ENCODE measurements at places on chromosomes 1 and 21. TPM values are rescaled to one million over a fixed set of nuclear protein-coding genes. Genes with fewer than 3 reads are reported as not detected.

GRCh38 chr1:160370561-160371345 is 3.9 kb downstream of the NHLH1 start:
- no peak for DNase-seq

GRCh38 chr21:38661889-38662568 is 143.7 kb upstream of the ETS2 start:
- DNase-seq, result no peak

DNA sequence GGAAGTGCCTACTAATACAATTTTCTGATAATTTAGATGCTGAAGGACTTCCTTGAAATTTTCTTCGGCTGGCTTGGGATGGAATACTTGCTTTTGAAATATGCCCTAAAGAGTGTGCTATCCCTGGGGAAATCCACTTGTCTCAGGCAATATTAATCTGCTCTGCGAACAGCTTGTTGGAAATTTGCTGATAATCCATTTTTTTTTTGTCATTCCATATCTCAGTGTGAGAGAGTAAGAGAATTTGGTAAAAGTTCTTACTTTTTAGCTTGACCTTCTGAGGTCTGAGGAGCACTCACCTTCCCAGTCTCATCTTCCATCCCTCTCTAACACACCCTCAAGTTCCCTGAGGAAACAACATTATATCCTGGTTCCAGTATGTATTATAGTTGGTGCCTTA is 36.8 kb downstream of the DNAJC6 start:
- no peak for DNase-seq

DNA sequence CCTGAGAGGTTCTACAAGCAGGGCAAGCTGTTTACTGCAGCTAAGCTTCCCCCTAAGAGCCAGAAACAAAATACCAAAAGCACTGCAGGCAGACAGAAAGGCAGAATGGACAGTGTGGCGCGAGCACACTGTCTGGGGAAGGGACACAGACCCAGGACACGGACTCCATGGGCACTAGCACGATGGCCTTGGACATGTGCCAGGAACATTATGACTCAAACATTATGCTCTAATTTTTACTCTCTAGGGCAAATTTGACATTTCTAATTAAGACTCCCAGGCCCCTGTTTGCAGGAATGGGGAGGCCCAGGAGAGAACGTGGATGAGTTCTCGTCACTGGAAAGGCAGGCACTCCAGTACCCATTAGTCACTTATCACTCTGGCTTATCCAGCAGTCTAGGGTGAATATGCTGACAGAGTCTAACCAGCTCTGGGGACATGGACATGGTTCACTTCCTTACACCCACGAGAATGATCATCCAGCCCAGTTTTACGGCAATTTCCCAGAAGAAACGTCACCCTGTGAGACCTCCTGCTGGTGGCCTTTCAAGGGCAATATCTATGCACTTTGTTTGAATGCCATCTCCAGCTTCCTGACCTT is 45.1 kb downstream of the CAPN8 start:
- DNase-seq, result no peak

DNA sequence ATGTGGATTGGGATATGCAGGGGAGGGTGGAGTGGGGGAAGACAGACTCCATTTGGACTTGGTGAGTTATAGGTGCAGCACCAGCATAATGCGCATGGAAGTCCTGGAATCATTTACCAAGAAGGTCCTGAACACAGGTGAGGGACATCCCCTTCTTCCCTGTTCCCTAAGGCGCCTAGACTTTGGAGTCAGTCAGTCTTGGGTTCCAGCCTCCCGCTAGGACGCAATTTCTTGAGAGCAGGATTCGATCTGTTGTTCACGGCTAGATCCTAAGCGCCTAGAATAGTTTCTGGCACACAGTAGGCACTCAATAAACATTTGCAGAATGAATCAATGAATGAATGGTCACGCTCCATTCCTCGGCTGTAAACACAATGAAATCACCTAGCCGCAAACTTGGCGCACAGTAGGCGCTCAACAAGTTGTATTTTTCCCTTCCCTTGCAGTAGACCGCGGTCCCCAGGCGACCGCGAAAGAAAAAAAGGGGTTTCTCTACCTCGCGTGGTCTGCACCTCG is 1.0 kb upstream of the AK4 start:
- no peak for DNase-seq

DNA sequence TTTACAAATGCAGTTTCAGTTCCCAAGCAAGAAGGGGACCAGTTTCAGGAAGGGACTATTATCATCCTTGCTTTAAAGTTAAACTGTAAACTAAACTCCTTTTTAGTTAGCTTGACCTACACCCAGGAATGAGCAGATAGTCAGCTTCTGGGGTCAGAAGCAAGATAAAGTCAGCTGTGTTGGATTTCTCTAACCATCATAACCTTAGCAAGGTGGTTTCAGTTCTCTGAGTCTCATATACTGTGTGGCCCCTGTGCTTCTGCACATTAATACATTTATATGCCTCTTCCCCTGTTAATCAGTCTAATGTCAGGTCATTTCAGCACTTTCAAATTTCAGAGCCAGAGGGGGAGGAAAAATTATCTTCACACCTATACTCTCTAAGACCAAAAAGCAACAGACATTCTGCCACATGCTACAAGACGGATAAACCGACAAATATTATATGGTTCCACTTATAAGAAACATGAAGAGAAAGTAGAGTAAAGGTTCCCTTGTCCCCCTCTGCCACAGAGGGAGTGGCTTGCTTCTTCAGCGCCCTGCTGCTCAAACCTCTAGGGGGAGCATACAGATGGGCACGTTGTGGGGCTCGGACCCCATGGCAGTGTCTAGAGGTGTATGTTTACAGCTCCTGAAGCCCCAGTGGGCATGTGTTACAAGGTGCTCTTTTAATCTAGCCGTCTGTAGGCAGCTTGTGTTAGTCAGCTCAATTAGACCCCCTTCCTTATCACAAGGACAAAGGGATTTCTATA is 89.1 kb downstream of the SMYD3 start:
- DNase-seq, result no peak

- DNase-seq, result no peak
Observed at GRCh38 chr1:5781079-5781478, 211.1 kb downstream of the NPHP4 start.

DNA sequence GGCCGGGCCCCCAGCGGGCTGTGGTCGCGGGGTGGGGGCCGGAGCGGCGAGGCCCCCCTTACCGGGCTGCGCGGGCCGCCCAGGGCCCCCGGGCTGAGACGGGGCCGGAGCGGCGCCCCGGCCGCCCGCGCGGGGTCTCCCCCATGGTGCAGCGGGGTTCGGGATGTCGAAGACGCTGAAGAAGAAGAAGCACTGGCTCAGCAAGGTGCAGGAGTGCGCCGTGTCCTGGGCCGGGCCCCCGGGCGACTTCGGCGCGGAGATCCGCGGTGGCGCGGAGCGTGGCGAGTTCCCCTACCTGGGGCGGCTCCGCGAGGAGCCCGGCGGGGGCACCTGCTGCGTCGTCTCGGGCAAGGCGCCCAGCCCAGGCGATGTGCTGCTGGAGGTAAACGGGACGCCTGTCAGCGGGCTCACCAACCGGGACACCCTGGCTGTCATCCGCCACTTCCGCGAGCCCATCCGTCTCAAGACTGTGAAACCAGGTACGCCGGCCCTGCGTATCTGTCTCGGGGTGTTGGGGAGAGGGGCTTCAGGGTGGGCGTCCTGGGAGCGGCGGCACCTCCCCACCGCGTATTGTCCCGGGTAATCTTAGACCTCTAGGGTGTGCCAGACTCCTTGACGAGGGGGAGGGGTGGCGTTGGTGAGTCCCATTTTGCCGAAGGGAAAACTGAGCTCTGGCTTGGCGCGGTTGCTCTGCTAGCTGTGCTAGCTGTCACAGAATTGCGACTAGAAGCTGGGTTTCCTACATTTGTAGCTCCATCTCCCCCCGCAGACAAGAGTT is 745 bp downstream of the MAGI3 start:
- peak; percentile 43 for DNase-seq

- no peak for DNase-seq
Observed at GRCh38 chr1:66386712-66387111, 147.2 kb upstream of the SGIP1 start.

DNA sequence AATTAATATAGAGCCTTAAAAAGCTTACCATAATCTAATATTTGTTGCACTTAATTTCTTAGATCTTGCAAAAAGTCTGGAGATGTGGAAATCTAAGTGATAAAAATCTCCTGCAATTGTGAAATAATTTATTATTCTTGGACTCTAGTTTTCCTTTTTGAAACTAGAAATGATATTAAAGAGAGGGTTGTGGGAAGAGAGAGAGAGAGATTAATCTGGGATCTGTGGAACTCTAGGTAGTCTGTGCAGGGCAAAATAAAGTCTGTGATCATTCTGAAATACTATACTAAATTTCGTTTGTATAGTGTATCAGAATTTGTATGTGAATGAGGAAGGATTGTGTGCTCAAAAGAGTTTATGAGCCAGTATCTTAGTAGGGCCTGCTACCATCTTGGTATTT is 692.3 kb downstream of the RWDD3 start:
- no peak for DNase-seq

DNA sequence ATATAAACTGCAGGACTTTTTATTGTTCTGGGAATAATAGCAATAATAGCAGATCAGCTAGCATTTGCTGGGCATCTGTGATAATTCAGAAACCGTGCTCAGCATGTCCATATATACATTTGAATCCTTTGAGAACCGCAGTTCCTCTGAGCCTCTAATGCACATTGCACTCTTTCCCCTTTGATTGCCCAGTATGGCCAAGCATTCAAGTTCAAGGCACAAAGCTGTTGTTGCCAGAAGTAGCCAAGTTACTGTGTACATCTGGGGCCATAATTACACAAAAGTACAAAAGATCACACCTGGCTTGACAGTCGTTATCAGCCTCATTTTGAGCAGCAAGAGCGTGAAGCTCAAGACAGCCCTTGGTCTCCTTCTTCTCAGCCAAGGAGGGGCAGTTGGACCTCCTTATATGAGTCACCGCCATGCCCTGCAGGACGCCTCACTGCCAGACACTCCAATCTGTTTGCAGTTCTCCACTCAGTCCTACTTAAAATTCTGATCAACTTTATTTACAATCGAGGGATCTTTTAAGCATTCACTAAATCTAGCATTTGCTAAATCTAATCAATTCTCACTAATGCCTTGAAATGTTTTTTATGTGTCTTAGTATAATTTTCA is 216.0 kb downstream of the SLC35F3 start:
- DNase-seq, result no peak

DNA sequence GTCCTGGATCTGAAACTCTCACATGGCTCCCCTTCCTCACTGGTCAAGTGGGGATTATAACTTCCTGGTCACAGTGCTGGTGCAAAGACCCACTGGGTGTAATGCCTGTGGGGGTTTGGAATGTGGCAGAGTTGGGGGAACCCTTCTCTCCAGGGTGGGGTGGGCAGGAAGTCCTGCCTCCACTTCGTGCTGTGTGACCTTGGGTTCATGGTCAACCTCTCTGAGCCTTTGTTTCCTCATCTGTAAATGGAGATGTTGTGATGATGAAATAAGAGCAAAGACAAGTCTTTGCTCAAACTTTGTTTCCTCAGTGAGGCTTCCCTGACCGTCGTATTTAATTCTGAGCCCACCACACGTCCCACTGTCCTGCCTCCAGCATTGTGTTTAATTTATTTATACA is 564.7 kb downstream of the PTPRU start:
- no peak for DNase-seq

- DNase-seq, result no peak
Observed at GRCh38 chr1:101122452-101123166, 97.0 kb upstream of the DPH5 start.

DNA sequence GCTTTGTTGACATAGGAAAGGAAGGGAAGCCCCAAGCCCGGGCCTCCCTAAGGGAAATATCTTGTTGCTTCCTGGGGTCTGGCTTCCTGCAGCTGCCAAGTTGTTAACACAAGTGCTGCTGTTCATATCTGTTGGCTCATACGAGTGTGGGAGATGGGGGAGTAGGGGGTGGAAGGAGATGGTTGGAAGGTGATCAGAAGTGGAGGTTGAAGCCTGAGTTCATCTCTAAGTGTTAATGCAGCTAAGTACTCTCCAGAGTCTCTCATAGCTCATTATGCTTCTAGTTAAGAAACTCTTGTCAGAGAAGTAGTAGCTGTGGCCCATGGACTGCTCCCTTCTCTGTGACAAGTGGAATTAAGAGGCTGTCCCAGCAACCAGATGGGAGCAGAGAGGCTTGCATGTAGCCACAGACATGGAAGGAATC is 319.2 kb upstream of the SPAG17 start:
- DNase-seq, result no peak

DNA sequence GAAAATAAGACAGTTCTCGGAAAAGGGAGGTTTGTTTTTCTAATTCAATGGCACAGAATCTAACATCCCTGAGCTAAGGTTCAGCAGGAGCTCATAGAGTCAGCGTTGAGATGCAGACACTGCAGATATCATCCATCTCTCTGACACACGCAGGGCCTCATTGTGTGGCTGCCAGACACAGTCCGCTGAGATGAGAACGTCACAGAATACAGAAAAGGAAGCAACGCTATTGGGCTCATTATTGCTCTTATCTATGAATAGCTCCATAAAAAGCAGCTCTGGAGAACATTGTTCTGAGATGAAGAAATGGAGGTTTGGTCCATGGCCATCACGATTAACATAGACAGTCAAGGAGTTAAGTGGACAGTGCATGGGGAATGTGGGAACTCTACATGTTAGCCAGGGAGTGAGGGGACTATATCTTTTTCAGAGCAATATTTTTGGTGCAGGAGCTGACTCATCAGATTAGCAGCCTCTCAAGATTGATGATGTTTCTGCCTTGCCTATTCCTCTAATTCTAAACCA is 771.6 kb upstream of the CXADR start:
- DNase-seq, result peak; percentile 77

- no peak for DNase-seq
Observed at GRCh38 chr1:236397173-236397759, 3.2 kb downstream of the EDARADD start.

DNA sequence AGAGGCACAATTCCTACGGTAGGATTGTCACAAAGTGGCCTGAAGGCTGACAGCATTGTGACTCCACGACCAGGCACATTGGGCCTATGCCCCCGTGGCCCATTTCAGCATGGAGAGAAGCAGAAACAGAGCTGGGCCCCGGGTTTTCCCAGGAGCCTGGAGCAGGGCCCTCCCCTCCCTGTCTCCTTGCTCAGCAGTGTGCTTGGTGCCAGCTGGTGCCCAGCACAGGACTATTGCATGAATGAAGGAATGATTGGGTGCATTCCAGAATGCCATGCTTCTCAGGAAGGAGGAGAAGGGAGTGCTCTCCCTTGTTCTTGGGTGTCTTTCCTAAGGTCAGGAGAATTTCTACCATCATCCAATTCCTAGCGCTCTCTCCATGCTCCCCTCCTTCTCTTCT is 33.7 kb downstream of the IER5 start:
- DNase-seq, result no peak

The RNF207 gene
- 41.1 TPM for total RNA-seq

The TNFRSF4 gene
- 1.3 TPM for total RNA-seq

The FAM72A gene
- not detected for total RNA-seq

The SYCP1 gene
- not detected for total RNA-seq

The BECN2 gene
- not detected for total RNA-seq

The LIN28A gene
- total RNA-seq, result not detected

The PRDM2 gene
- total RNA-seq, result 41.5 TPM

The IL20 gene
- total RNA-seq, result not detected

The CRYAA gene
- not detected for total RNA-seq

The RBP7 gene
- 47.1 TPM for total RNA-seq

The MYOG gene
- total RNA-seq, result not detected

The NBPF4 gene
- not detected for total RNA-seq

The SEC16B gene
- 4.7 TPM for total RNA-seq

The APOBEC4 gene
- total RNA-seq, result not detected

The ITLN2 gene
- total RNA-seq, result not detected

The EBNA1BP2 gene
- total RNA-seq, result 42.4 TPM
